Neural progenitor cell (in vitro differentiated cells): ENCODE measurements at places on chromosomes 11 and 22. TPM values are rescaled to one million over a fixed set of nuclear protein-coding genes. Genes with fewer than 3 reads are reported as not detected.

- H3K4me3 ChIP-seq, result no peak overlapping the region
- no peaks in the 10 kb centered on the region for H3K36me3 ChIP-seq
- no peaks in the 10 kb centered on the region for H3K4me1 ChIP-seq
- no peak for DNase-seq
- peaks cover 19% of the 10 kb centered on the region for H3K27me3 ChIP-seq
Observed at GRCh38 chr22:20305894-20306645, 13.8 kb downstream of the DGCR6L start.

DNA sequence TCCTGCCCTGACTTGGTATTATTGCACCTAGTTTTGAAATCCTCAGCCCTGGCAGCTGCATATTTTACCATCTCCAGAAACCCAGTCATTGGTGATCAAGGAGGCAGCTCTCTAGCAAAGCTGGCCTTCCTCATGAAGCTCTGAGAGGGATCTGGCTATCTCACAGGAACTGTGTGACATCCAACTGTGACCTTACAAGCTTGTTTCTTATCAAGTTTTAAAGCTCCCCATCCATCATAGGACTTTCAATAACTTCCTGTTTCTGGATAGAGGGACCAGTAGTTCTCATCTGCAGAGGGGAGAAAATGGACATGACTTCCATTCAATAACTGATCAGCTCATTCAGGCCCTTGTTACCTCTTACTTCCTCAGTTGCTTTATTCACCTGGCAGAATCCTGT, 18.2 kb downstream of the CALCA start:
- no peaks in the 10 kb centered on the region for H3K36me3 ChIP-seq
- H3K4me1 ChIP-seq, result no peaks in the 10 kb centered on the region
- peaks cover 13% of the 10 kb centered on the region for H3K27me3 ChIP-seq
- no peak for DNase-seq
- no peak overlapping the region for H3K4me3 ChIP-seq
- no peak overlapping the region for H3K27ac ChIP-seq

DNA sequence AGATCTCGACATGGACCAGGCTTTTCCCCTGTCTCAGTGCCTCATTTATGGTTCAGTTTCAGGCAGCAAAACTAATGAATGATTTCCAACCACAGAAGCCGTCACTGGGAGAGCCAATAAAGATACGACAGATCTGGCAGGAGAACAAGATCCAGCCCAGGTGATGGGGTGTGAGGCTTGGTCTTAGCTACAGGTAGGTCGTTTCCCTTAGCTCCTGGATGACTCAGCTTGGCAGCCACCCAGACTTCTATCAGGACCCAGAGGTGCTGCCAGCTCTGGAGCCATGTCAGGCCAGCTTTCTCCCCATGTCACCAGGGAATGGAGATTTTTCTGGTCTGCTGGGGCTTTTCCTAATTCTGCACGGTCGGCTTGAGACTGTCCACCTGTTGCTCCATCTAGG, 36.3 kb upstream of the APOBEC3A start:
- H3K36me3 ChIP-seq, result no peaks in the 10 kb centered on the region
- no peak overlapping the region for H3K4me3 ChIP-seq
- H3K27ac ChIP-seq, result no peak overlapping the region
- no peak for DNase-seq
- no peaks in the 10 kb centered on the region for H3K4me1 ChIP-seq

GRCh38 chr11:64369440-64370421, 10.8 kb downstream of the RPS6KA4 start:
- no peaks in the 10 kb centered on the region for H3K36me3 ChIP-seq
- H3K27me3 ChIP-seq, result no peaks in the 10 kb centered on the region
- H3K4me3 ChIP-seq, result no peak overlapping the region
- H3K27ac ChIP-seq, result no peak overlapping the region

DNA sequence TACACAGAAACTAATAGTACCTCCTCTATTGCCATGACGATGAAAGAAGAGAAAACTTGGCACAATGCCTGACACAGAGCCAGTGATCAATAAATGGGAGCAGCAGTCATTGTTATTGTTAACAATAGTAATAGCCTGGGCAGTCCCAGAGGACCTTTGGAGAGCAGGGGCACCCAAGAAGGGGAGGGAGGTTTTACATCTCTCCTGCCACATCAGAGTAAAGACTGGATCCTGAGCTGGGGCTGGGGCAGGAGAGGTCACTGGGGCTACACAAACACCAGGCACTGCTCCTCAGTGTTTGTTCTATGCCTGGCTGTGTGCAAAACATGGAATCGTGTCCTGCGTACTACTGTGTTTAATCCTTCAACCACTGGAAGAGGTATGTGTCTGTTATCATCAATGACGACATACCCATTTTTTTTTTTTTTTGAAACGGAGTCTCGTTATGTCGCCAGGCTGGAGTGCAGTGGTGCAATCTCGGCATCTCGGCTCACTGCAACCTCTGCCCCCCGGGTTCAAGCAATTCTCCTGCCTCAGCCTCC, 25.0 kb upstream of the CREB3L1 start:
- peaks cover 7% of the 10 kb centered on the region for H3K4me1 ChIP-seq
- H3K27ac ChIP-seq, result no peak overlapping the region
- no peak overlapping the region for H3K4me3 ChIP-seq
- H3K36me3 ChIP-seq, result no peaks in the 10 kb centered on the region

DNA sequence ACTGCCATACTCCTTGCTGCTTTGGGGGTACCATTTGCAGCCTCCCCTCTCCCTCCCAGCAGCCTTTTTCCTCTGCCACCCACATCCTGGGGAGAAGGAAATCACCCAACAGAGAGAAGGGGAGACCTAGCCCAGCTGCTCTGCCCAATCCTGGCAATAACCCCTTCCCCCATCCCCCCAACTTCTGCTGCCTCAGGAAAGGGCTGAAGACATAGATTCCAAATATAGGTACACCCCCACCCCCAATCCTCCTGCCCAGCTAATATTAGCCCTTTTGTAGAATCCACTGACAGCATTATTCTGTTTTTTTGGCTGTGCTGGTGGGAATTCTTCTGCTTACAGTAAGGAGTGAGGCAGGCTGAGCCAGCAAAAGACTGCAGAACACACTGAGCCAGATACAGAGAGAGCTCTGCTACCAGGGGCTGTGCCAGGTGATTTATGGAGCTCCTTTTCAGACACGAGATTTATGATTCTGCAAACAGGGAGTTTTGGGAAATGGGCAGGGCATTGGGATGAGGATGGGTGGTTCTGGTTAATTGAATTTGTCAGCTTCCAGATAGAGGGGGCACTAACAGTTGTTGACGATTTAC, 164.0 kb downstream of the TENM4 start:
- no peak overlapping the region for H3K27ac ChIP-seq
- no peak overlapping the region for H3K4me3 ChIP-seq
- peaks cover 16% of the 10 kb centered on the region for H3K4me1 ChIP-seq
- no peaks in the 10 kb centered on the region for H3K27me3 ChIP-seq
- no peak for DNase-seq

POU2F3 gene
- 1.4 TPM in 1 of 2 replicates, not detected in the other for total RNA-seq

PRODH gene
- 9.3 and 18.8 TPM in 2 replicates for total RNA-seq

SLC43A1 gene
- total RNA-seq, result 0.99 and 1.5 TPM in 2 replicates

DNA sequence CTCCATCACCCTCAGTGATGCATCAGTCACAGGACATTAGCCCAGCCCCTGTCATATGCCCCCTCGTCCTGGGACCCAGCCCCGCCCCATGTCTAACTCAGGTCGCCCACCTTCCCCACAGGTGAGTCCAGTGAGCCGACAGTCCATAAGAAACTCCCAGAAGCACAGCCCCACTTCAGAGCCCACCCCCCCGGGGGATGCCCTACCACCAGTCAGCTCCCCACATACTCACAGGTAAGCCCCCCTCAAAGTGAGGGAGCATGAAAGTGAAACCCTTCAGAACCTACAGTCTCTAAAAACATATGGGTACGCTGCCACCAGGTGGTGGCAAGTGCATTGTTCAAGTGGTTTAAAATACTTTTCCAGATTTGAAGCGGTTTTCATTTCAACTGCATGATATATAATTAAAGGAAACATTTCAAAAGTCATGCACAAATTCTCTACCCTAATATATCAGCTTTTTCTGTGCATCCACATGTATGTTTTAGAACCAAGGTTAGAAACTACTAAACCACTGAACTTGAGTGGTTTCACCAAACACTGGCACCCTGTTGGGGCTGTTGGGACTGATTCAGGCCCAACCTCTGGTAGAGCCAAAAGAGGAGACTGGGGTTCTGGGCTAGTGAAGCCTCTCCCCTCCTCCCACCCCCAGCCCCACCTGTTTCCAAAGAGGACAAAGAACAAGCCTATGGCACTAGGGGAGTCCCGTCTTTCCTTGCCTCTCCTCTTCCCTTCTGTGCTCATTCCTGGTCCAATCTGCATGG, 17.3 kb downstream of the EPS8L2 start:
- peaks cover 51% of the 10 kb centered on the region for H3K27me3 ChIP-seq
- DNase-seq, result peak; percentile 57
- H3K4me1 ChIP-seq, result peaks cover 10% of the 10 kb centered on the region
- H3K36me3 ChIP-seq, result no peaks in the 10 kb centered on the region
- no peak overlapping the region for H3K27ac ChIP-seq

DNA sequence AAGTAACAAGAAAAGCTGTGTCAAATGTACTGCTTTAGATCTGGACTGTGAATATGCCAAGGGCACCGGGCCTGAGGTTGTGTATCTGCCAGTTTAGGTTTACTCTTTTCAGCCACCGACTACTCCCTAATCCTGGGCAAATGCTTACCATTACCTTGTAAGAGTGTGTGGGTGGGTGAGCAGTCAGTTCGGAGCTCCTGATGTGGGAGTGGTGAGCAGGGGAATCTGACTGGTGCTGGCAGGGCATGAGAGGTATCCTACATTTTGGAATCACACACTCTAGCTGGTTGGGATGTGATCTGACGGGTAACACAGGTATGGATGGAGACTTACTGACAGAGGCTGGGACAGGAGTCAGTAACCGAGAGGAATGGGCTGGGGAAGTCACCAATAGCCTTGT, 2.6 kb upstream of the FAM180B start:
- no peak for DNase-seq
- H3K4me1 ChIP-seq, result peaks cover 8% of the 10 kb centered on the region
- no peaks in the 10 kb centered on the region for H3K27me3 ChIP-seq
- no peak overlapping the region for H3K4me3 ChIP-seq

- H3K27me3 ChIP-seq, result no peaks in the 10 kb centered on the region
- no peaks in the 10 kb centered on the region for H3K4me1 ChIP-seq
- DNase-seq, result no peak
- H3K27ac ChIP-seq, result no peak overlapping the region
- H3K4me3 ChIP-seq, result no peak overlapping the region
- H3K36me3 ChIP-seq, result no peaks in the 10 kb centered on the region
Observed at GRCh38 chr11:37858398-37858797, 1260.4 kb upstream of the RAG2 start.

OR5P2 gene
- not detected in 2 replicates for total RNA-seq

DNA sequence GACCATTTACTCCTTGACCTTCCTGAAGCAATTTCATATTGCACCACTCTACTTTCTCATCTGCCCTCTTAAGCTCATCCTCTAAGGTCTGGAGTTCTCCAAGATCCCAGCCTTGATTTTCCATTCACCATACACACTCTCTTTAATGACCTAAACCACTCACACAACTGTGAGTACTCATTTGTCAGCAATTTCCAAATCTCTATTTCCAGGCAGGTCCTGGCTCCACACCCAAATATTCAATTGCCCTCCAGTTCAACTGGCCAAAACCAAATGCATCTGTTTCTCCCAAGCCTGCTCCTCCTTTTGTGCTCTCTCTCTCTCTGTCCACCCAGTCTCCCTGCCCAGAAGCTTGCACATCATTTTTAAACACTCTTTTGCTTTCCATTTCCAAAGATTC, 39.6 kb downstream of the NEU3 start:
- no peak overlapping the region for H3K4me3 ChIP-seq
- DNase-seq, result no peak
- no peaks in the 10 kb centered on the region for H3K36me3 ChIP-seq
- H3K27me3 ChIP-seq, result no peaks in the 10 kb centered on the region

- H3K27me3 ChIP-seq, result no peaks in the 10 kb centered on the region
- peaks cover 5% of the 10 kb centered on the region for H3K4me1 ChIP-seq
Observed at GRCh38 chr22:36153501-36154422, 6.8 kb downstream of the APOL3 start.

- no peaks in the 10 kb centered on the region for H3K36me3 ChIP-seq
- H3K4me1 ChIP-seq, result no peaks in the 10 kb centered on the region
- H3K4me3 ChIP-seq, result no peak overlapping the region
- DNase-seq, result no peak
- no peak overlapping the region for H3K27ac ChIP-seq
Observed at GRCh38 chr22:17678817-17679385, 40.3 kb downstream of the BCL2L13 start.

LYVE1 gene
- 0.51 TPM in 1 of 2 replicates, not detected in the other for total RNA-seq

DNA sequence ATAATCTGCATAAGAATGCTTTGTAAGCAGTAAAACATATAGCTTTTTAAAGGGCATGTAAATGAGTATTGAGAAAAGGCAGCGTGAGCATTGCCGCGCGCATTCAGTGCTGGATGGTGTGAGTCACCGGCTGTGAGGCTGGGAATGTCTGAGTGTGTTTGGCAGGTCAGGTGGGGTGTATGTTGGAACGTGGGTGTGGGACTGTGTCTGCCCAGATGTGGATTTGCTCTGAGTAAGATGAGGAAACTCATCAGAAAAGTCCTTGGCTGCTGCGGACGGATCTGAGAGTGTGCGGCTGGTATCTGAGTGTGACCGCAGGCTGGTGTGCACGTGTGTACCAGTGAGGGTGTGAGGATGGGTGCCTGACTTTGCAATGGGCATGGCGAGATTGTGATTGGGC, 66.2 kb upstream of the NECTIN1 start:
- no peaks in the 10 kb centered on the region for H3K36me3 ChIP-seq
- H3K4me1 ChIP-seq, result peaks cover 80% of the 10 kb centered on the region
- H3K27me3 ChIP-seq, result peaks cover 23% of the 10 kb centered on the region
- H3K27ac ChIP-seq, result no peak overlapping the region
- no peak for DNase-seq

DNA sequence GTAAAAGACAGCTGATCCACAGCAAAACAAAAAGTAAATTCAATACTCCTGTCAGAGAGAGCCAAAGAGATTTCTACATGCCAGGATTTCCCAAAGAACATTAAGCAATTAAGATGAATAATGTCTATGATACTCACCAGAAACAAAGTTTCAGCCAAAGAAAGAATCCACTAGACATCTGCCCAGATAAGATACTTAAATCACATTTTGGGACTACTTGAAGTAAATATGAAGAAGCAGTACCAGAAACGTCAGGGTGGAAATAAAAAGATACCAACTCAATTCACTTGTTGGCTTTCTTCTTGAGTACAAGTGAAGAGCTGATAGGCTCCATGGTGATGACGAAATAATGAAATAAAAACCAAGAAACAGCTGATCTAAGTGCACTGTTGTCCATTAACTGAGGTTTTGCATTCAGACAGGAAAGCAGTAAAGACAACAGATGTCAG, 31.6 kb upstream of the ARHGAP32 start:
- no peak overlapping the region for H3K27ac ChIP-seq
- H3K4me1 ChIP-seq, result peaks cover 6% of the 10 kb centered on the region
- H3K36me3 ChIP-seq, result peaks cover 19% of the 10 kb centered on the region
- no peak for DNase-seq
- no peak overlapping the region for H3K4me3 ChIP-seq
